ENCODE measurements at places on chromosomes 7 and 10.

- peak; percentile 62 for DNase-seq
These were observed 207.7 kb downstream of the ZEB1 start for GRCh38 chr10:31526681-31527080.

GRCh38 chr7:25493805-25494366 lies 265.6 kb upstream of the NPVF start:
- DNase-seq: no peak

- peak; percentile 5 for DNase-seq
These were observed 2.6 kb downstream of the NPTX2 start for GRCh38 chr7:98619450-98620321.

GRCh38 chr7:50409856-50410745 lies 40.0 kb downstream of the FIGNL1 start:
- no peak for DNase-seq

All from fibroblast of skin of right biceps (primary cell).